Neural crest cell (in vitro differentiated cells): ENCODE measurements at places on chromosomes 2 and 18. TPM values are rescaled to one million over a fixed set of nuclear protein-coding genes. Genes with fewer than 3 reads are reported as not detected.

GRCh38 chr18:24766376-24766775 is 305.9 kb downstream of the HRH4 start:
- DNase-seq, result no peak

Gene IL36B
- total RNA-seq, result not detected in 2 replicates

DNA sequence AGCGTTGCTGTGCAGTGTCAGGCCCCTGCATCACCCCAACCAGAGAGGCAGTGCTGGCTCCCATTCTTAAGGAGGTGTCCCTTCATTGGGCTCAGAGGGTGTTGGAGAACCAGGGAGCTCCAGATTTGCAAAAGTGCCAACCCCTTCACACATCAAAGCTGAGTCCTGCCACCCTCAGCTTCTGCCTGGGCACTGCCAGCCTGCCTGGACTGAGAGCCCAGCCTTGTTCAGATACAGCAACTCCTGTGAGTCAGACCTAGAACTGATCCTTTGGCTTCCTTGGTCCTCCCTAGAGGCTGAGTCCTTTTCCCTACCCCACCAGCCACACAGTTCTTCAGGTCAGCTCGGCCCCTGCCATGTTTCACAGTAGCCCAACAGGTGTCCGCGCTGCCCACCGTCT is 424.9 kb upstream of the MYT1L start:
- DNase-seq, result no peak

DNA sequence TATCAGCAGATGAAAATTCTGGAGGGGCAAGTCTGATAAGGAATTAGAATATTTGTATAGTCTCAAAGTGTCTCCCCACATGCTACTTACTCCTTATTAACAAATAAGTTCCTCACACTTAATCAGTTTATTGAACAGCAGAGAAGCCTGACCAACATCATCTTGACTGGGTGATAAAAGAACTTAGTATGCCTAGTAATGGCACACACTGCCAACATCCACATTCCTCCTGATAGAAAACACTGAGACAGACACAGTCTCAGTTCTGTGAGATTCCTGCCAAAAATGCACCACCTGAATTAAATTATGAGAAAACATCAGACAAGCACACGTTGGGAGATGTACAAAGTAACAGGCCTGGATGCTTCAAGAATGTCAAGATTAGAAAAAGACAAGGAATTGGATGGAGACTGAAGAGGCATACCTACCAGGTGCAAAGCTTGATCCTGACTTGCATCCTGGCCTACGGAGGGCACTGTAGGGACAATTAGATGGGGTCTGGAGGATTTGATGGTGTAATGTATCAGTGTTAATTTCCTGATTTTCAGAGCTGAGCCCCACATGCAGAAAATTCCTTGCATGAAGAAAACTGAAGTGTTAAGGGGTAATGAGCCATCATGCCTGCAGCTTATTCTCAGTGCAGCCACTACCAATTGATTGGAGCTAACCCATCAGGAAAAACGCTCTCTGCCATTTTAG is 200.4 kb upstream of the SH3BP4 start:
- no peak for DNase-seq

Gene UGT1A8
- not detected in 2 replicates for total RNA-seq

Gene SNRPD1
- total RNA-seq, result 156 and 167 TPM in 2 replicates

Gene IMPA2
- total RNA-seq, result 48.0 and 51.3 TPM in 2 replicates

Gene LDLRAD4
- 1.4 and 1.7 TPM in 2 replicates for total RNA-seq

DNA sequence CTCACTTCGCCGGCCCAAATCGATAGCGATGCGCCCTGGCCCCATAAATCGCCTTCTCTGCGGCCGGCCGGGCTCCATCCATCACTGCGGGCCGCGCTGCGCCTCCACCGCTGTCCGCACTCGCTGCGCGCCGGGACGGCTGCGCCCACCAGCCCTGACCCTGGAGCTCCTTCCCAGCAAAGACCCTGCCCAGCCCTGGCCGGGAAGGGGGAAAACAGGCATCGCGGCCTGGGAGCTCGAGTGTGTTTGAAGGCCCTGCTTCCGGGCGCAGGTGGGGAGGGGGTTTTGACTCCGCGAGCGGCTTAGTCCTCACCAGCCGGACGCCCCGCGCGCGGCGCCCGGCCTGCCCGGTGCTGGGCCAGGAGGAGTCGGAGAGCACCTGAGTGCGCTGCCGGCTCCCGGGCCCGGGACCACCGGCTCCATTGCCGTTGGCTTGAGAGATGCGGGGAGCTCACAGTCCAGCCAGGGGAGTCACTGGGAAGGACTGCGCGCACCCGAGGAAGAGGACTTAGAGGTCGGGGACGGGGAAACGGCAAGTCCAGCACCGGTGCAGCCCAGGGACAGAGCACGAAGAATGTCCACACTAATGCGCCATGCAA is 1.1 kb downstream of the PAX8 start:
- no peak for DNase-seq

GRCh38 chr2:44549099-44549471 is 187.3 kb downstream of the CAMKMT start:
- no peak for DNase-seq

Gene C2orf78
- not detected in 2 replicates for total RNA-seq

DNA sequence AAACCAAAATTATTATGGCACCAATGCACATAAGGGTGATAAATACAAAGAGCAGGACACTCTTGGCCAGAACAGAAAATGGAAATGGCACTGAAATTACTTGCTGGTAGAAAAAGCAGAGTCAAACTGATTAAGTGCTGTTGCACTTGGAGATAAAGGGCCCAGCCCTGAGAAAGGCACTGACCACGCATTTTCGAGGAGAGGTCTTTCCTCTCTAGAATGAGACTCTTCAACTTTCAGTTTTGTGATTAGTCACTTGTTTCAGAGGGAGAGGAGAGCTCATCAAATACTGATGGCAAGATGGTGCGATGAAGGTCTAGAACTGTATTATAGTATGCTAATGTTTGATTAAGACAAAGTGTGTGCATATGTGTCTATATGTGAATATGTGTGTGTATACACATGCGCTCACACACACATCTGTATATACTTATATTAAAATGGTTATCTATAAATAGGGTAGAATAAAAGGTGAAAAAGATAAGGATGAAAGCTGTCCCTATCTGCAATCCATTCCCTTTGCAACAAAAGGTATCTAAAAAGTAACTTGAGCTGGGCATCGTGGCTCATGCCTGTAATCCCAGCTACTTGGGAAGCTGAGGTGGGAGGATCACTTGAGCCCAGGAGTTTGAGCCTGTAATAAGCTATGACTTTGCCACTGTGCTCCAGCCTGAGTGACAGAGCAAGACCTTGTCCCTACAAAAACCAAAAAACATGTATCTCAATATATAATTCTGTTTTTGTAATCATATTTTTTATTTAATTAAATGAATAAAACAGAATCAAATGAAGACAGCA is 48.8 kb upstream of the ZDBF2 start:
- no peak for DNase-seq

DNA sequence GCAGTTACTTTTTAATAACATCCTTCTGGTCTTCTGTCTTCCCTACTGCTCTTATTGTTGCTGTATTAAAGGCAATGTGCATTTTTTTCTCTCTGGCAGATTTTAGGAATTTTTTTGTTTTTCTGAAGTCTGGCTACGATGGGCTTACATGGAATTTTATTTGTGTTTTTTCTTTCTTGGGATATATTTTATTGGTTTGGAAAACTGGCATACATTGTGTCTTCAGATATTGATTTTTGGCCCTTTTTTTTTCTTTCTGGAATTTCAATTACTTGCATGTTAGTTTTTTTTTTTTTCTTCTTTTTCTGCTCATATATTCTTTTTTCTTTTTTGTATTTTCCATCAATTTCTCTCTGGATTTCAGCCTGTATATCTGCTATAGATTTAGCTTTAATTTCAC is 442.1 kb upstream of the TRIB2 start:
- DNase-seq, result no peak

Gene RMDN2
- 2.9 and 4.1 TPM in 2 replicates for total RNA-seq

DNA sequence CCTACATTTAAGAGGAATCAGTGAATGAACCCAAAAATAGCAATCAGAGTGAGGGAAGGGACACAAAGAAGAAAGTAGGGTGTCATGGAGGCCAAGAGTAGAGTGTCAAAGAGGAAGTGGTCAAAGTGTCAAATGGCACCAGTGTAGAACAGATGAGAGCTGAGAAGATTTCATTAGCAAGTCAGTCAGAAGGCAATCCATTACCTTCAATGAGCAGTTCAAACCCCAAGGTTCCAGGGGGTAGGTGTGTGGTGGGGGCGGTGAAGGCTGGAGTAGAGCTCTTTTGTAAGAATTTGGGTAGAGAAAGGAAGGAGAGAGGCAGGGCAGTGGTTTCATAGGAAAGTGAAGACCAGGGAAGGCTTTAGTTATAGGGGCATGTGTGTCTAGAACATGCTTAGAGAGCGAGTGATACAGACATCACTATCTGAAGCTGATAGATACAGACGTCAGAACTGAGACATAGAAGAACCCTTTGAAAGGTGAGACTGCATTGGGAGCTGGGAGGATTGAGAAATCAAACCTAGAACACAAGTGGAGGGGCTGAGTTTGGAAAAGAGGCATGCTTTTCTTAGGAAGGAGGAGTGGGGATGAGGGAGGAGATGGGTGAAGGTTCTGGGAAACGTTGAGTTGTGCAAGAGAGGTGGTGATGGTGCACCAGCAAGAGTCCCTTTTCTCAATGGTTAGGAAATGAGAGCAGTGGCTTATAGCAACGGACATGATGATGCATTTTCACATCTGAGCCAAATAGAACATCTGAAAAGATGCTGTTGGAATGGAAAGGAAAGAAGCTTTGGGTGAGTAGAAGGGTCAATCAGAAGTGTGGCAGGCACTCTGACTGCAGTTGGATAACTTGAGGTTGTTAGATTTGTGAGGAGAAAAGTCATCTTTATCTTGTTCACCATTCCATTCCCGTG is 48.9 kb upstream of the IL1RL1 start:
- no peak for DNase-seq

Gene DNER
- total RNA-seq, result 4.0 and 4.1 TPM in 2 replicates

DNA sequence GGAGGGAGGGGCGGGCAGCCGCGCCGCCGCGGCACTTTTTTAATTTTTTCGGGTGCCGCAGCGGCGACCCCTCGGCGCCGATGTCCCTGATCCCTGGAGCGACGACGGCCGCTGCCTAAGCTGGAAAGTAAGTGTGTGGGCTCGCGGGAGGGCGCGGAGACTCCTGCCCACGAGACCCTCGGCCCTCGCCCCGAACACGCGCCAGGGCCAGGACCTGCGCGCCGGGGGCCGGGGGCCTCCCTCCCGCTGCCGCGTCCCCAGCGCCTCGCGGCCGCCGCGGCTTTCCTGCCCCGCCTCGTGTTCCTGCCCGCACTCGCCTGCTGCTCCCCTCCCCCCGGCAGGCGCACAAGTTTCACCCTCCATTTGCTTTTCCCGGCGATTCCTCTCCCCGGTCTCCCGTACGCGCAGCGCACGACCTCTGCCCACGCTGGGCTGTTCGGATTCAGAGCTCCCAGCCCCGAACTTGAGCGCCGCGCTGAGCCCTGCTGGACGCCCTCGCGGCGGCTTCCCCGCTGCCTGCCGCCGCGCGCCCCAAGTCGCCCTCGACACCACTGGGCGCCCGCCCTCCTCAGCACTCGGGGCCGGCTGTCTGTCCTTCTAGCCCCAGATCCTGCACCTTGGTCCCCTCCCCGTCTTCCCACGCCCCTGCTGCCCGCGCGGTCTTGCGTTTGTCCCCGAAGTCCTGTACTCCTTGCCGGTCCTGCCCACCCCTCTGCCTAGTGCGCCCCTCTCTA is 507 bp downstream of the PKP4 start:
- peak; percentile 58 for DNase-seq

- peak; percentile 1 for DNase-seq
Observed at GRCh38 chr2:44715671-44716081, 225.8 kb upstream of the SIX3 start.

DNA sequence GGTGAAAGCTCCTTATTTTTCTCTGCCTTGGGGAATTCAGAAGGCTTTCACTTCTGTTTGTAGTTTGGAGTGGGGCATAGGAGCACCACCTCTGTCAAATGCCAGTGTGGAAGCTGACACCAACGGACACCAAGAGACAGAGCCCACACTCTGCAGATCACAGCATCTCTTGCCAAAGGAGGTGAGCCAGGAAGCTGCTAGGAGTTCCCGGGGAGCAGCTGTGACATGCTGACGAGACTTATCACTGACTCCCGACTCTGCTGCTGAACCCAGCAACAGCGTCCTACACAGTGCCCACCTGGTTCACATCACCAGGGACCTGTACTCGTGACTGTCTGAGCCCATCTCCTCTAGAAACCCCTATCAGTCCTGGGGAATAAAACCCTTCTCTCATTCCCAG is 8.1 kb downstream of the TEX51 start:
- no peak for DNase-seq

- DNase-seq, result no peak
Observed at GRCh38 chr2:5332925-5333324, 359.3 kb upstream of the SOX11 start.

Gene ATP8B1
- total RNA-seq, result 0.05 and 0.09 TPM in 2 replicates

Gene PLGLB2
- total RNA-seq, result 2.2 and 2.9 TPM in 2 replicates

DNA sequence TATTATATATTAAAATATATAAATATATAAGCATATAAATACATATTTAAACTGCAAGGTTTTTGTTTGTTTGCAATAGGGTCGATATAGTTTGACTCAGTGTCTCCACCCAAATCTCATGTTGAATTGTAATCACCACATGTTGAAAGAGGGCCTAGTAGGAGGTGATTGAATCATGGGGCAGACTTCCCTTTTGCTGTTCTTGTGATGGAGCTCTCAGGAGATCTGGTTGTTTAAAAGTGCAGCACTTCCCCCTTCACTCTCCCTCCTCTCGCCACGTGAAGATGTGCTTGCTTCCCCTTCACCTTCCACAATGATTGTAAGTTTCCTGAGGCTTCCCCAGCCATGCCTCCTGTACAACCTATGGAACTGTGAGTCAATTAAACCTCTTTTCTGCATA is 2137.3 kb upstream of the CELF4 start:
- DNase-seq, result no peak

DNA sequence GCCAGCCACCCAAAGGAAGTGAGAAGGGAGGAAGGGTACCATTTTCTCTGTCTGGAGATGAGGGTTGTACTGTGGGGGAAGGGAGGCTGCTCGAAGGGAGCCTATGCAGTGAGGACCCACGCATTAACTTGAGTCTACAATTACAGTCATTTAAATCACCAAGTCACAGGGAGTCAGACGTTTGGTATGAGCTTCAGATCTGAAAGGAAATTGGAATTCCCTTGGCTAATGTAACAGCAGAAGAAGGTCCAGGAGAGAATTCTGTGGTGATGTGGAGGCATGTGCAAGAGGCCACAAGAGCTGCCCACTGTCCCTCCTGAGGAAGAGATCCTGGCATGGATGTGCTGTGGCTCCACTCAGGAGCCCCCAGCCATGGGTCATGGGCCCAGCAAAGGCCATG is 22.5 kb downstream of the DAPL1 start:
- DNase-seq, result no peak

GRCh38 chr2:65791404-65791975 is 359.1 kb upstream of the SPRED2 start:
- no peak for DNase-seq

- no peak for DNase-seq
Observed at GRCh38 chr2:84925336-84925723, 19.9 kb downstream of the TMSB10 start.
